ENCODE measurements at places on chromosomes 3 and 15. TPM values are rescaled to one million over a fixed set of nuclear protein-coding genes. Genes with fewer than 3 reads are reported as not detected.

Gene BFSP2
- not detected for polyA plus RNA-seq

Gene MORC1
- 0.51 TPM for polyA plus RNA-seq

Gene ACKR4
- polyA plus RNA-seq, result 3.7 TPM

Gene TEX55
- polyA plus RNA-seq, result not detected
